ENCODE measurements at places on chromosomes 11 and 22.

GRCh38 chr11:105448703-105449079 is 161.2 kb upstream of the GRIA4 start:
- DNase-seq: no peak

DNA sequence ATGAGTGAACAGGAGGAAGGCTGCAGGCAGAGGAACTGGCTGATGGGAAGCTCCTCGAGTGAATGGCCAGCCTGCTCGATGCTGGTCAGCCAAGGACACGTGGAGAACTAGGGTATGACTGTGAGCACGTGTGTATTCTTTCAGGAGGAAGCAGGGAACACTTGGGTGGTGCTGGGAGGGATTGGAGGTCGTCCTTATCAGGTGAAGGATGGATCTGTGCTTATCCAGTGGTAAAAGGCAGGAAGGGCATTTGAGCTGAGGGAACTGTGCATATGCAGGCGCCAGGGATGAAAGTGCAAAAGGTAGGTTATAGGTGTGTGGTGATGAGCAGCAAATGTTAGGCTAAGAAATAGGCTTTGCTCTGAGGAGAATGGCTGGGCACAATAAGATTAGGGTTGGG is 9.7 kb upstream of the SLCO2B1 start:
- DNase-seq: no peak

- DNase-seq: no peak
These were observed 25.7 kb downstream of the TTC12 start for GRCh38 chr11:113339929-113340589.

DNA sequence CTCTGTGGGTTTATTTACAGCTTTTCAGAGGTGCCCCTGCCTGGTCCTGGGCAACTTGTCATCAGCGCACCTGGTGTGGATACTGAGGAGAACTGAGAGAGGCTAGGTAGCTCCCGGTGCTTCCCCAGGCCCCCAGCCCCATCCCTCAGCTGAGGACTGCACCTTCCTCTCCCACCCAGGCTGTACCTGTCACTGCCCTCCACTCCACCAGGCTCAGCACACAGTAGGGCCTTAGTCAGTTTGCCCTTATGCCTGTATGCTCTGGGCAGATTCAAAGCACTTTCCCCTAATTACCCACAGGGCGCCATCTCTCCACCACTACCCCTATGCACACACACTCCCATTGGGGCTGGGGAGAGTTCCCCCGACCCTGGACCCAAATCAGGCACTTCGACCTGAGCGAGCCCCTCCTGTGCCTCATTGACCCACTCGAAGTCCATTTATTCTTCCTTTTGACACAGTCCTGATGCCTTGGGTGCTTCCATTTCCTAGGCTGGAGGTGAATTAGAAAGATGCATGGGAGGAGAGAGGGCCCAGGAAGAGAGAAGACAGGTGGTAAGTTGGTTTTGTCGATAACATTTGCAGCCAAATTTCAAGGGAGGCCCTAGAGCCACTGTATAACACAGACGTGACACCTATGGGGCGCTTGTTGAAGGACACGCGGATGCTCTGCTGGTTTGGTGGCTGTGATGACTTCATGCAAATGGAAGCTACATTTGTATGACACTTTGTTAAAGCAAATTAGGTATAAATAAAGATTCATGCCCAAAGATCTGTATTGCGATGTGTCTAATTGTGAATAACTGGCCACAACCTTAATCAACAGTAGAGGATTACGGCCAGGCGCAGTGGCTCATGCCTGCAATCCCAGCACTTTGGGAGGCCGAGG is 13.8 kb upstream of the PICK1 start:
- no peak for DNase-seq

DNA sequence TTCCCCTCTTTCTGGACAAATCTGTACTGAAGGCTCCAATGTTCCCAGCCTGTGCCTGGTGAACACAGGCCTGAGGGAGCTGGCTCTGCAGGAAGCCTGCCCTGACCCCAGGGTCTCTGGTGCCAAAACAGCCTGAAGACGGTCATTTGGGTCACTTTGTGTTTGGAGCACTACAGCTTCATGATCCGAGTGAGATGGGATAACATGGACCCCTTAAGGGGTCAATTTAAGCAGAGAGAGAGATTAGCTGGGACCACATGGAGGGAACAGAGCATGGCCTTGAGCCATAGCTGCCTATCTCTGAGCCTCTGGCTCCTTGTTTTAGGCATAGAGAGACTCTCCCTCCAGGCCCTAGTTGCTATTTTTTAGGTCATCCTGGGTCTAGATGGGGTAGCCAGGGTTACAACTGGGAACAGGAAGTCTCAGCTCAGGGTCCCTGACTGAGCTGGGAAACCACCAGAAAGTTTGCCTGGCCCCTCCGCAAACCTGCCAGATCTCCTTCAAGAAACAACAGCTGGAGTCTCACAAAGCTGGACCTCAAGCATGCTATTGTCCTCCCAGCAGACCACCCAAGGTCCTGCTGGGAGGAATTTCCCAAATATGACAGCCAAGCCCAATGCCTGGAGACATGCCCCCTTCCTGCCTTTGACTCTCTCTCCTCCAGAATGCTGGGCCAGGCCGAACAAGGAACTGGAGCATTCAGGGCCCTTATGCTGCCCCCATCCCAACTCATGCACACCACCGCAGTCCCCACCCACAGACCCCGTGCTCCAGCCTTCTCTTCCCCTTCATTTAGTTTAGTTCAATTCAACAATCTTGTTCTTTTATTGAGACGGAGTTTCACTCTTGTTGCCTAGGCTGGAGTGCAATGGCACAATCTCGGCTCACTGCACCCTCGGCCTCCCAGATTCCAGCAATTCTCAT is 4.0 kb downstream of the SLCO2B1 start:
- DNase-seq: no peak

All from CD4-positive, alpha-beta T cell treated with Interleukin-17A for 4 hours (primary cell).